ENCODE measurements at places on chromosomes 4 and X.
A peak's percentile ranks its signal among the peaks of the same experiment; 100 is the strongest.

DNA sequence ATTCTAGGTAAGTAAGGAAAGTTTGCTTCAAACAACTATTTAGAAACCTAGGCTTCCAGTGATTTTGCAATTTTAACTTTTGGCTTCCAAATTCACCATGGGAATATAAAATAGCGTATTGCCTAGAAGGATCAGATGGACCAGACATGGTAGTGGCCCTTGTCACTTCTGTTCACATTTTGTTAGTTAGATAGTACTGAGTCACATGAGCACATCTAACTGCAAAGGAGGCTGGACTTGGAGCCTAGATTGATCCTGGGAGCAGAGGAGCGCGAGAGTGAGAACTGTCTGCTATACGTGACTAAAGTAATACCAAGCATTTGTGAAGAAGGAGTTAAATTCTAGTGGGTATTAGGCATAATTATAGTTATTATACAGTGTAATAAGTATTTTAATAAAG, 102.4 kb downstream of the ARHGAP24 start:
- DNase-seq: no peak

- no peak for DNase-seq
Observed at GRCh38 chr4:2745981-2746806, 9.9 kb downstream of the TNIP2 start.

DNA sequence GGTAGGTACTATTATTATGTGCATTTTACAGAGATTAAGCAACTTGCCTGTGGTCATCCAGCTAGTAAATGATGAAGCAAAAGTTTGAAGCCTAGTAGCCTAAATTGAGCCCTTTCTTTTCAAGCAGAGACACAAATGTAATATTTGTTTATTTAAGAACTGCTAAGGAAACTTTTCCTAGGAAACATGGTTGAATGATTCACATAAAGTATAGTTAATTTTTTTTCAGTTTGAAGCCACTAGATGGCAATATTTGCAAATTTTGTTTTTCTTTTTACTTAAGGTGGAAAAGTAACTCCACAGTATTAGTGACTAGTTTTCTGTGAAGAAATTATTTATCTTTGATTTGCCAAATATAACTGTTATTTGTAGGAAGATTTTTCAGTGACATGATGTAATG, 52.8 kb upstream of the ANKRD17 start:
- DNase-seq: no peak

DNA sequence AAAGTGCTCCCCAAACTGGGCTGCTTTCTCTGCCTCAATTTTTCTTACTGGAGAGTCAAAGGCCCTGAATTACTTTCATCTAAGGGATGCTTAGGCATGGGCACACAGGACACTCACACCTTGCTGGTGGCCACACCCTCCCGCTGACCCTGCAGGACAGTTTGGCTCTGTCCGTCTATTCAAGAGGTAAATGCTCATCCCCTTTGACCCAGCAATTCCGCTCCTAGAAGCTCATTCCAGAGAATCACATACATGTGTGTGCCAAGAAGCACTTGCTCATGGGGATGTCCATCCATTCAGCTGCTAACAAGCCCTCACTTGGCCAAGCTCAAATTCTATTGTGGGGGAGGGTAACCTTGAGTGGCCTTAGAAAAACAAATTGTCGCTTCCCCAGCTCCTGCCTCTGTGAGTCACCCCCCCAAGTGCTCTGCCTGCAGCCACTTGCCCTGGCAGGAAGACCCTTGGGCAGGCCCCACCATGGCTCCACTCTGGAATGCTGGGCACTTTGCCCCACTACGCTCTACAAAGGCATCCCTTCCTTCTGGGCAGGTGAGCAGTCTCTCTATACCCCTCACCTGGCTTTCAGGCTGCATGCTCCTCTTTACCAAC, 54.5 kb downstream of the HTRA3 start:
- no peak for DNase-seq

- DNase-seq: no peak
Observed at GRCh38 chrX:114924856-114925255, 92.6 kb downstream of the IL13RA2 start.

DNA sequence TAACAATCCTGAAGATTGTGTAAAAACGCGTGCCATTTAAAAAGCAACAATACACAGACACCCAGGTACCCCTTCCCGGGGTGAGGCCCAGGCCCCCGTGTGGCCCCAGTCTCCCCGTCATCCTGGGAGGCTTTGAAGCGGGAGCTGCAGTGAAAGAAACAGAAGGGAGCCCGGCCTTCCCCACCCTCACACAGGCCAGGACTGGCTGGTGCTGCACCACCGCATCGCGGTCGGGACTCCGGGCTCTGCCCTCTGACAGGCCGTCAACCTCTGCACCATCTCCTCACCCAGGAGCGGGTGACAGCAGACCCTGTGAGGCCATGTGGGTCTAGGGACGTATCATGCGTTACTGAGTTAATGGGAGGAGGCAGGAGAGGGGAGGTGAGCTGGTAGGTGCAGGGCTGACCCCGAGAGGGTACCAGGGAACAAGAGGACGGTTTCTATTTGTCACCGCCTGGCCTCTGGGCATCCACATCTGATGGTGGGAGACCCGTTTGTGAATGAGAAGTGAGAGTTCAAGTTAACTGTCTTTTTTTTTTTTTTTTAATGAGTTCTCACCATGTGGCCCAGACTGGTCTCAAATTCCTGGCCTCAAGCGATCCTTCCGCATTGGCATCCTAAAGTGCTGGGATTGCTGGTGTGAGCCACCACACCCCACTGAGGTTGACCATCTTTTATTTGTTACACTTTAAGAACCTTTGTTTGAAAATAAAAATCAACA, 27.3 kb downstream of the PIGG start:
- DNase-seq: no peak

DNA sequence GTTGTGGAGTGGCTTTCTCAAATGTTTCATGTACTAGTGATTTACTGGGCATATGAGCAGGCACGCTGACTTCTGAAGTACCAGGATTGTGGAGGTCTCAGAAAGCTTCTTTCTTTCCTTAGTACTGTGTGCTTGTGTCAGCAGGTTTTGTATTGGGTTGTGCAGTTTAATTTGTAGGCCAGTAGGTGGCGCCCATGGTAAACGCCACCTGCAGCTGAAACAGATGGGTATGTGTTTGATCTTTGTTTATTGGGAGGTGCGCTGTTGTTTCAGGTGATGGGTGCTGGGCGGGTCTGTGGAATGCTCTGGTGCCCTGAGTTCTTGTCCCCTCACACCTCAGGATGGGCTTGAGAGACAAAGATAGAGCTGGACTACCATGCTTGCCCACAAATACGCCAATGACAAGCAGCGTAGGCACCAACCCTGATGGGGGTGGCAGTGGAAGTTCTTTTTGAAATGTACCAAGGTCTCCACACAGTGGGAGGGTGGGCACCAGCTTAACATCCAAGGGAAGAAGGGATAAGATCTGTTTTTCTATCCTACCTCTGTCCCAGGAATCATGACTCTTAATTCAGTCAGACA, 141.5 kb downstream of the RPS6KA6 start:
- peak; percentile 9 for DNase-seq

DNA sequence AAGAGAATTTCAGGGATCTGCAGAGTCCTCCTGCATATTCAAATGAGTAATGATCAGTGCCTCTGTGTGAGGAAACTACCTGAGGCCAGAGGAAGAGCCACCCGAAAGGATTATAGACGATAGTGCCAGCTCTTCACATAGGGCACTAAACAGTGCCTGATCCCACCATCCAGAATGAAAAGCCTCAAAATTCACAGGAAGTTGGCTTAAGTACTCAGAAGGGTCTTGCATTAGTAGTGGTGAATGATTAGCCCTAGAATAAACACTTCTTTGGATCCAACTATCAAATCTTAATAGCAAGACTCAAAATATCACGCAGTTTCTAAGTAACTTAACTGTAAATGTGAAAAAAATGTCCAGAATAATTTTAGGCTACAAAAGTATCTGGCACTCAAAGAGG, 324.4 kb downstream of the ZNF674 start:
- no peak for DNase-seq

DNA sequence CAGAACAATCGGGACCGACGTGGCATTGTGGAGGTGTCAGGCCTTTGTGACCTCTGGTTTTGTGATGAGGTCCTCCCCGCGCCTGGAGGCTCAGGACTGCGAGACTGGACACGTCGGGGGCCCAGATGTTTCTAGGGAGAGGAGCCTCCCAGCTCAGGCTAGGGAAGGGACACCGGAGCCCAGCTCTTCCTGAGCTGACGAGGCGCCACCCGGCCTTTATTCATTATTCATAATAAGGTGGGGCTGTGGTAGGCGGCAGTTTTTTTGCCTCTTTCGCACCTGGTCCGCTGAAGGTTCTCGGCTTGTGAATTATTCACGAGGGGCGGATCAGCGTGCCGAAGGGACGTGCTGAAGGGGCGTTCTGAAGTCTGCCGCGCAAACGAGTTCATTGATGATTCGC, 2.3 kb upstream of the UBA1 start:
- DNase-seq: no peak

DNA sequence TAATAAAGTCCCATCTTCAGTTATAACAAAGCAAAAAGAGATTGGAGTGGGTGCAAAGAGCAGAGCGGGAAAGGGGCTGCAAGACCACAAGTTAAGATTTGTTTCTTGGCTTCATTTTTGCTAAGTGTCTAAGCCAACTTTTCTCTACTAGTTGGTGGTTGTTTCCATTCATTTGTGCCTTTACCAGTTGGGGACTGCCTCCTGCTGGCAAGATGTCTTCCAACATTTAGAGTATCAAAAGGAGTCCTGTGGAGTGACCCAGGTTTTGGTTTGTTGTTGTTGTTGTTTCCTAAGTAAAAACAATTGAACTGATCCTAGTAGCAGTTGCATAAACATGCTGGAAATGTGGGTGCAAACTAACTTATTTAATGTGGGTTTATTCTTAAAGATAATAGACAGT, 121.1 kb downstream of the SPATA18 start:
- no peak for DNase-seq

DNA sequence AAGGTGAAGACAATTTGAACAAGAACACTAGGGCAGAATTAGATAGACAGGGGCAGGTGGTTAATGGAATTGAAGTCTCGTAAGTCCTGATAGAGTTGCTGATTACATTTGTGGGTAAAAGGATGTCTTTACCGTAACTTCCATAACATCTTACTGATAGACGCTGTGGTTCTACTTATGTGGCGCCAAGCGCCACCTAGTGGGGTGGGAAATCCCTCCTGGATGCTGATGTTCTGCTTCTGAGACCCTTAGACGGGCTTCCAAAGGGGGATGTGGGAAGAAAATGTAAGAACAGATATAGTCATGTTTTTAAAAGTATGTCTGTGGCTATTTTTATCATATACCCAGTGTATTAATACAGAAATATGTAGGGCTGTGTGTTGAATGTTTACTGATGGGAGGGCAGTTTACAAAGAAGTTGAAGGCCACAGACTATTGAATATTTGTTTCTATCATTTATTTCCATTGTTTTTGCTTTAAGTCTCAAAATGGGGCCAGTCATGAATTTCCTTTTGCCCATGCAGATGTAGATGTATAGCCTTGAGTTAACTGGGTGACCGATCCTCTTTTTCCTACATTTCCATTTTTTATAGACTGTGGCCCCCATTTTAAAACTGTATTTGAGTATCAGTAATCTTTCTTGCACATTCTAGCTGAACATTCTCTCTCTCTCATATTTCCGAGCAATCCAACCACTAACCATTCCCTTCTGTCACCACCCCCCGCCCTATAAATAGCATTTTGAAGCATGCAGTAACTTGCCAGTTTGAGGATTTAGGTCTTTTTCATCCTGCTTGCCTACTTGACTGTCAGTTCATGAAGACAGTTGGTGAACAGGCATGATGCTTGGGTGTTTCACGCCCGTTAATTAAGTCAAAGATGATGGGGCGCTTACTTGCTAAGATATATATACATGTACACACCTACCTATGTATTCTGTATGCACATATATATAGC, 12.1 kb upstream of the TLR8 start:
- peak; percentile 66 for DNase-seq

DNA sequence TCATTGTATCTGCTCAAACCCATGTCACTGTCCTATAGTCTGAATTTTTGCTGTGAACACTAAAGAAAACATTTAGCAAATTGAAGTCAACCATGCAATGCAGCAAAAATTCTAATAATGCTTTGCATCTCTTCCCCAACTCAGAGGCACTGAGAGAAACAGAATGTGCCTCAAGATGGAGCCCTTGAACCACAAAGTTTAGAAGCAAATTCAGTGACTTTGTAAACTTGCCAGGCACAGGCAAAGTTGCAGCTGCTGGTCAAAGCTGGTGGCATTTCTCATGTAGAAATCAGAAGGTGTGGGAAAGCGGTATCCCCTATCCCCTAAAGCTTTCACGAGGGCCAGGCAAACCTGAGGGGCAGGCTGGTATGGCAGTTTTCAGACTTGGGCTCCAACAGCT, 121.7 kb upstream of the DIPK2B start:
- peak; percentile 14 for DNase-seq

DNA sequence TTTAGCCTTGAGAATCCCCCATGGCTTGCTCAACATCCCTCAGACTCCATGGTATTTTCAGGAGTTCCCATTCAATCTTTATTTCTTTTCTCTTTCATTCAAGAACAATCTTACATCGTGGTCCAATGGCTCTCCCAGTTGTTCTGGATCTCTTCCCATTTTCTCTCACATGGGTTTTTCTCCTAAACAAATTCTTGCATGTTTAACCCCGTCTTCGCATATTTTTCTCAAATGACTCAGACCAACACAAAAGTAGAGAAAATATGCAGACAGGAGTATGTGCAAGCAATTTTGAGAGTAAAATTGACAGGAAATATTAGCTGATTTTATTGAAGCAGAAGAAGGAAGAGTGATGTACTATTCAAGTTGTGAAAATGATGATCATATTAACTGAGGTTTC, 396.4 kb upstream of the TRAM1L1 start:
- DNase-seq: no peak

DNA sequence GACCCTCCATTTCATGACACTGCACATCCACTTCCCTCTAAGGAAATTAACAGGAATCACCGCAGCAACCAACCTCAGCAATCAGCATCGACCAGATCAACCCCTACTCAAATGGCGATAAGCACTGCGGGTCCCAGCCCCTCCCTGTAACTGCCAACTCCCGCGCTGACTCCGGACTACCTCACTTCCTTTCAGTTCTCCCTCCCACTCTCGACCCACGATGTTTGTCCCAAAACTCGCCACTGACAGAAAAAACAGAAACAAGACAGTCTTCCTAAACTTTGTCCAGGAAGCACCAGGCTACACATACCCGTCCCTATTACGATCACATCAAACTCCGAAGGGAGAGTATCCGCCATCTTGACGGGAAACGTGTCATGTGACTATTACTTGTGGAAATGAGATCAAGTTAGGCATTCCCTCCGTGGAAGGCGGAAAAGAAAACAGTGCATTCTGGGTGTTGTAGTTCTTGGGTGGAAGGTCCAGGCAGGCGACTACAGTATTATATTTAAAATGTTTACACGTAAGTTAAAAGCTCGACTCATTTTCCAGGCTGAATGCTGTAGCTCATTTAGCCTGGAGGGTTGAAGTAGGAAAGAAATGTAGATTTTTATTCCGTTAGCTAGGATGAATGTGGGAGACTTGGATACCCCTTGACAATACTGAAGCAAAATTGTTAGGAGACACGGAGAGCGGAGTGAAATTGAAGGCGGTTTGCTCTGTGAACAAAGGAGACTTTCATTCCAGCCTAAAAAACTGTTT, at the start of gene CHM:
TSS of gene CHM (minus strand) at position 385 of the 762 bp plus-strand sequence. CDS start at position 359, 26 bp downstream.
- no peak for DNase-seq

DNA sequence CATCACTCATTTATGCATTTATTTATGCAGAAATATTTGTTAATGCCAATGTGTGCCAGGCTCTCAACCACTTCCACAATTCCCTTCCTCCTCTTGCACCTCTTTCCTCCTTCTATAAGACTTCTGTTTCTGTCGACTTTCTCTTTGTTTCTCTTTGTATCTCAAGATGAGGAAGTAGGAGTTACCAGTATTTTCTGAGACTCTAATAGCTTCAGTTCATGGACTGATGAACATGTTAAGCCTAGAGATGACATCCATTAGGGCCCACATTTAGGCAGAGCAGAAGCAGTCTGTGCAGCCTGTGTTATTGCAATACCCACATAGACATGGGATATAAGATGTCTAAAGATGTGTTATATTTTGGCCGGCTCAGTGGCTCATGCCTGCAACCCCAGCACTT, 241.8 kb upstream of the SMIM31 start:
- DNase-seq: no peak
